ENCODE measurements at places on chromosomes 16 and 17. TPM values are rescaled to one million over a fixed set of nuclear protein-coding genes. Genes with fewer than 3 reads are reported as not detected.

DNA sequence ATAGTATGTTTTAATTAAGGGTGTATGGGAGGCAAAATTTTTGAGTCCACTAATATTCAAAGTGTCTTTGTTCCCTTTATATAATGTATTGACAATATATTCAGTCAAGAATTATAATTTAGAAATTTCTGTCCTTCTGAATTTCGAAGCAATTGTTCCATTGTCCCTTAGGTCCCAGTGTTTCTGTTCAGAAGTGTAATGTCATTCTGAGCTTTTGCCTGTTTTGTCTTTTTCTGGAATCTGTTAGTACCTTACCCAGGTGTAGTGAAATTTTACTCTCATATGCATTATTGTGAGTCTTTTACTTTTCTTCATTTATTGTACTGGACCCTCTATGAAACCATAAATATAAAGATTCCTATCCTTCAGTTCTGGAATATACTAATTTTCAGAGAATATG is 505.7 kb upstream of the KIF2B start:
- H3K27ac ChIP-seq: no peak overlapping the region
- no peaks in the 10 kb centered on the region for H3K27me3 ChIP-seq
- H3K4me1 ChIP-seq: no peaks in the 10 kb centered on the region
- no peaks in the 10 kb centered on the region for H3K36me3 ChIP-seq
- no peak for DNase-seq

DNA sequence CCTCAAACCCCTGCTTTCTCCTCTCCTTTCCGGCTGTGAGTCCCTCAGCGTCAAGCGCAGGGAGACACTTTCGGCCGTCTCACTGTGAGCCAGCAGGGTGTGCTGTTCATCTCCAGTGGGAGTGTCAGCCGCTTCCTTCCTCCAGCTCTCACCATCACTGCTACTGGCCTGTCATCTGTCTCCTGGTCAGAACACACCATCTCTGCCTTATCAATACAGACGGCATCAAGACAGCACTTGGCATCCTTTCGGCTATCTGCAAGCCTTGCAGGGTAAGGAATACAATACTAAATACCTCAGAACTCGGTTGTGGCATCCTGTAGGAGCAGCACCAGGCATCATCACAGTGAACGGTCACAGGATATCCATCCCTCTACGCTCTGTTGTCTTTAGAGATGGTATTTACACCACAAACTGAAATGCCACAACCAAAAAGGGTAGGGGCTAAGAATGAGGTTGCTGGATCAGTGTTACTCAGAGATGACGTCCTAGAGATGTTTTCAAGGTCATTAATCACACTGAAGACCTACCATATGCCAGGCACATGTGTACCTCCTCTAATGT is 20.7 kb upstream of the CMTM4 start:
- no peaks in the 10 kb centered on the region for H3K27me3 ChIP-seq
- DNase-seq: no peak
- H3K4me1 ChIP-seq: no peaks in the 10 kb centered on the region

DNA sequence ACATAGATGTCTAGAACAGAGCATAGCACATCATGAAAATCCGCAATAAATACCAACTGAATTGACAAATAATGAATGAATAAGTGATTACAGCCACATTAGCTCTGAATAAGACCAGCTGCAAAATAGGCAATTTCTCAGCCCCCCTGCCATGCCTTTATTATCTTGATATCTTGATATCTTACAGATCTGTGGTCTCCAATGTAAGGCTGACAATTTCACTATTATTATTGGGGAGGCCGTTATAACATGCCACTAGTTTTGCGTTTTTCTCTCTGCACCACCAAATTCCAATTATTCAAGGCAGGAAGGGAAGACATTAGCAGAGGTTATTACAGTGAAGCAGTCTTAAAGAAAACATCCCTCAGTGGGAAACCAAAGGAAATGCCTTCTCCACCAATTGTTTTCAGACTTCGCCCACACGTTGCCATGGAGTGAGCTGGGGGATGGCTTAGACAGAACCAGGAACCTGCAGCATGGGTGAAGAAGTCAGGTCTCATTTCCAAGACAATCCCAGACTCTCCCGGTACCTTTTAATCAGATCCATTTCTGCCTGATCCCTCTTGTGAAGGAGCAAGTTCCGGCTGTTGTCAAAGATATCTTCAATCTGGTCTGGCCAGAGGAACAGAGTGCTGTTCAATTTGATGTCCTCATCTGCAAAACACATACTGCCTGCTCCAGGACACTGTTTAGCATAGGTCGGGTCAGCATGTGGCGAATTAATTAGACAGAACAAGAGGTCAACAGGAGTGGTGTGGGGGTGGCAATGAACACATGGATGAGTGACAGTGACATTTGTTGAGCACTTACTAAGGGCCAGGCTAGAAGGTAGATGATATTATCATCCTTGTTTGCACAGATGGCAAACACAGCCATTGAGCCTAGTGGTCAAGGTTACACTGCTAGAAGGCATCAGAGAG is 46.4 kb downstream of the DNAH3 start:
- no peak overlapping the region for H3K4me3 ChIP-seq
- DNase-seq: no peak
- H3K27ac ChIP-seq: no peak overlapping the region
- no peaks in the 10 kb centered on the region for H3K27me3 ChIP-seq
- no peaks in the 10 kb centered on the region for H3K4me1 ChIP-seq

The NUBP1 gene
- total RNA-seq: 22.6 TPM

The HSD11B2 gene
- 4.0 TPM for total RNA-seq

All from pancreas (tissue), 10 donors.